ENCODE measurements at places on chromosomes 12 and 14. TPM values are rescaled to one million over a fixed set of nuclear protein-coding genes. Genes with fewer than 3 reads are reported as not detected.

ACOT6 gene
- polyA plus RNA-seq, result not detected

DNA sequence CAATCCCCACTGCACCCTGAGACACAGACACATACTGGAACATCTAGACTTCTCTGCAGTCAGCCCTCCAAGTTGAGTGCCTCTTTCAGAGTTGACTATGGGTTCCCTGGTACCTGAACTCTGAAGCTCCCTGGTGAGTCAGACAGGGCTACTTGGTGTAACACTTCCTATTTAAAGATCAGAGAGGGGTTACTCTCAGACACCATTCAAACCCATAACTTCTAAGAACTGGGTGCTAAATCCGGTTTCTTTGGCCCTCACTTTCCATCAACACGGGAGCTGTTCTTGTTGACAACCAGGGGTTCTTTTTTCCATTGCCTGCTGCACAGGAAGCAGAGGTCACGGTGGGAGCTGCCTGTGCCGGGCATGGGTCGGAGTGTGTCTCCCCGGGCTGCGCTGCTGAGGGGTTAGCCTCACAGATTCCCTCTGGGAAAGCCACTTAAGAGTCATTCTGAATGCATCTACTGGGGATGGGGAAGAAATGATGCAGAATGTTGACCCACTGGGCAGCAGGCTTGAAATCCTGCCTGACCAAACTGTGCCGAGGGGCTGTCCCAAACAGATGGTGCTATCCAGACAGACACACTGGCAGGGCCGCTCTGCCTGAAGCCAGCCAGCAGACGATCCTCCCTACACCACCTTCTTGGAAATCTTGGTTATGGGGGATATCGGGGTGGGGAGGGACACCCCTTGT lies 74.1 kb downstream of the PITPNM2 start:
- peak; percentile 15 for DNase-seq

- DNase-seq, result no peak
Measured at GRCh38 chr12:45613296-45613695, 116.2 kb upstream of the ARID2 start.

DNA sequence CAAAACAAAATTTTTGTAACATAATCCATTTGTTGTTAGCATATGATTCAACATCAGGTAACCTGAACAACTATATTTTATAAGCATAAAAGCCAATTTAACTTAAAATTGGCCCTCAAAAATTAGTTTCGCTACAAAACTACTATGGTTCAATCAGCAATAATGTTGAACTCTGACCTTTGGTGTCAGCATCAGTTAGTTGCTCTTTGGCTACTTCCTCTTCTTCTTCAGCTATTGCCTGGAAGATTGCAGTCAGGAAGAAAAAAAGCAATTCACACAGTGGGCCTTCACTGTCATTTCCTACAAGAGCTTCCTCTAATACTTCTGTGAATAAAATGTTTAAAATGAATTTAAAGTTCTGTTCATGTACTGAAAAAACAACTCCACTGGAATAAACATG lies 78.2 kb upstream of the CFL2 start:
- no peak for DNase-seq

GRCh38 chr14:21098076-21098891 lies at the start of gene ZNF219:
Gene ZNF219, minus strand, starts transcription at chr14:21098655. Its CDS starts 5,064 bp downstream, at chr14:21093591.
- DNase-seq, result peak; percentile 76

All from small intestine (tissue), 16 donors.